Activated CD4-positive, alpha-beta T cell treated with anti-CD3 and anti-CD28 coated beads, Interleukin-2, amount 50 U/mL, for 4 hours (primary cell): ENCODE measurements at places on chromosomes 5 and 9.

- no peak for DNase-seq
These were observed 146.4 kb upstream of the SMIM23 start for GRCh38 chr5:171639205-171639621.

DNA sequence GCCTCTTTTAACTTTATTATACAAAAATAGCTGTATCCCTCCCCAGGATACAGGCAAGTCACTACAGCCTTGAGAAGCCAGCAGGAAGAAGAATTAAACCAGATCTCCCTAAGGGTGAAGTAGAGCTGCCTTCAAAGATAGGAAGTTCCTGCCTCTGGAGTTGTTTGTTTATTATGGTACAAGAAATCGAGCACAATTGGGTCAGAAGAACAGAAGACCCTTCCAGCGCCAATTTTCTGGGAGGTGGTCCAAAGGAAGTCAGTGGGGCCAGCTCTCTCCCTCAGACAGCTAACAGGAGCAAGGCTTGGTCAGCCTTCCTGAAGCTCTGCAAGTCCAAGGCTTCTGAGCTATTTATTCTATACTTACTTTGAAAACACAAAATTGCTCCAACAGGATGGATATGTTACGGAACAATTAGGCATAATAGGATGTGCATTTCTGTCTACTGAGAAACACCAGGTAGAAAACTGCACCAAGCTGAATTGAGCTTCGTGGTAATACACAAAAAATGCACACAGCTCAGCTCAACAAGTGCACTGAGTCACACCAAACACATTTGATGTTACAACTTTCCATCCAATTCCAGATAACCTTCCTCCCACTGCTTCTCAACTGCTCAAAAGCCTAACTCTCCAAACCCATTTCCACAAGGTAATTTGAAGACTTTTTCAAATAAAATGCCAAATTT is 16.0 kb downstream of the SERINC5 start:
- no peak for DNase-seq

DNA sequence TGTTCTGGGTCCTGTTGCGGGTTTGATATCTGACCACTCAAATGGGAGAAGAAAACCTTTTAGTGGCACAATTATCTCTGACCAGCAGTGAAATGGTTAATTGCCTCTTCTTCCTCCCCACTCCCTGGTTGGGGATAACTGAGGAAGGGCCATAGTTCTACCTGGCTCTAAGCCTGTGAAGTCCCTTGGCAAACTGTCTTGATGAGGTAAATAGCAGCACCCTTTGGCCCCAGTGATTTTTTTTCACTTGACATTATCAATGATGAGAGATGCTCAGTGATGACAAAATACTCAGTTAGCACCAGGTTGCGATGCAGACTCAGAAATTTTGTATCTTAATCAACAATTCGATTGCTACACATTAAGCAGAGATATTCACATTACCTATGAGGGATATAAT is 515.7 kb downstream of the PSAT1 start:
- DNase-seq, result no peak

DNA sequence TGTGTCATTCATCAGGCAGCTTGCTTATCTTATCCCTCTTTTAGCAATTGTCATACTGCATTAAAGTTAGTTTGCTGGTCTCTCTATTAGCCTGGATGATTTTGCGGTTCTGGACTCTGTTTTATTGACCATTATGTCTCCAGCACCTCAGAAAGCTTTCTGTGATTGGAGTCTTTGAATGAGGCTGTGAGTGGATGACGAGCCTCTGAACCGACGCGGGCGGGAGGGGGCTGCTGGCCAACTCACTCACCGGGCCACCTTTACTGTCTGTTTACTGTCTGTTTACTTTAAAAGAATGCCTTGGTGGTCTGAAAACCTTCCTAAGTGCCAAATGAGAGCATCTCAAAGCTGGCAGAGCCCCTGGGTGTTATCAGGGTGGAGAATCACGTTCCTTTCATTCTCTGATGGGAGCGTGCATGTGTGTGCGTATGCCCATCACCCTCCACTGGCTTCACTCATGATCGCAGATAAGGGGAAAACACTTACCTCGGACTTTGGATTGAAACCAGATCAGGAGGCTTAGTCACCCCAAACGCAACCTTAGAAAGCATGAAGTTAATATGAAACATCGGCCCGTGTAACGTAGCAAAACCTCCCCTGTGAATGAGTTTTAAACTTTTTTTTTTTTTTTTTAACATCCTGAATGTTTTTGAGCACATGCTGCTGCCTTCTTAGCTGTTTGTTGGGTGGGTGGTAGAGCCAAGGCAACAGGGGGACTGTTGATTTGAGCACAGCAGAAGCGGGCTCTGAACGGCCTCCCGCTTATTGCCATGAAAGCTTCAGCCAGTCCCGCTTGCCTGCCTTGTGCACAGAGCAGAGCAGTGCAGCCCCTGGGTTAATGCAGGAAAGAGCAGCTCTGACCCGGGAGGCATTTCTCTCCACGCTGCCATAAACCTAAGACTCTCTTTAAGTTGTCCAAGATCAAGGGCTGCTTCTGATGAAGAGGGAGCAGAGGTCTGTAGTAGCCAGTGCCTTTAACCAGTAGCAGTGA is 173.6 kb downstream of the GADD45G start:
- no peak for DNase-seq

- DNase-seq, result no peak
These were observed 134.0 kb upstream of the MYO10 start for GRCh38 chr5:17069995-17070511.

- DNase-seq, result no peak
These were observed 167.5 kb downstream of the DAB2IP start for GRCh38 chr9:121818841-121819427.

GRCh38 chr5:129499208-129499852 is 39.2 kb downstream of the ADAMTS19 start:
- no peak for DNase-seq

- DNase-seq, result no peak
These were observed 216.8 kb upstream of the RGMB start for GRCh38 chr5:98556712-98557111.

- no peak for DNase-seq
These were observed 3.6 kb downstream of the SUSD3 start for GRCh38 chr9:93061791-93062763.

GRCh38 chr9:89885156-89885555 is 280.3 kb downstream of the GADD45G start:
- DNase-seq, result no peak

DNA sequence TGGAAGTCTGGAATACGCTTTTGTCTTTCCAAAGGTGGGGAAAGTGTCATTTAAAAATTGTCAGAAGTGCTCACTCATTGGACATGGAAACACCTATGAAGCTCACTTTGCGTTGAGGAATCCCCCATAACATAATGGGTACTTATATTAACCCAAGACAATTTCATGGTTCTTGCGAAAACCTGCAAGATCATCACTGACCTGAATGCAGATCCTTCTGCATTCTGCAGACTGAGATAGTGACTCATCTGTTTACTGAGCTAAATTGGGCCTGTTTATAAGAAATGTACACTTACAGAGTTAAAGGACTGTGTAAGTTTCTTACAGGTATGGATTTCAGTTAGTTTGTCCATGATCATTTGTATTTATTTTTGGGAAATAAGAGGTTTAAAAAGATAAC is 153.0 kb downstream of the HMHB1 start:
- no peak for DNase-seq

DNA sequence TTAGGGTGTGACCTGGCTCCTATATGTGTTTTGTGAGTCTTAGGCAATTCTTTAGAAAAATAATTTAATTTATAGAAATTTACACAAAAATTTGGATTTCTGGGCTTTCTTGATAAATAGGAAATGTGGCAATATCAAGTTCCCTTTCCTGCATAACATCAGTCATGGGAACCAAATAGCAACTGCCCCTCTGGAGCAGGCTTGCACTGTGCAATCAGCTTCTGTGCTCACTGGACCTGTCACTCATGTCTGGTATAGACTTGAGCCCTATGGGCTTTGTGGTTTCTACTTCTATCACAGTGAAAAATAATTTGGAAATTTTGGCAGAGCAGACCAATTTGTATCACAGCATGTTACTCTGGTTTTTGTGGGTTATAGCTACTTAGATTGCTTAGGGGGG is 131.7 kb downstream of the ADGRV1 start:
- DNase-seq, result no peak

DNA sequence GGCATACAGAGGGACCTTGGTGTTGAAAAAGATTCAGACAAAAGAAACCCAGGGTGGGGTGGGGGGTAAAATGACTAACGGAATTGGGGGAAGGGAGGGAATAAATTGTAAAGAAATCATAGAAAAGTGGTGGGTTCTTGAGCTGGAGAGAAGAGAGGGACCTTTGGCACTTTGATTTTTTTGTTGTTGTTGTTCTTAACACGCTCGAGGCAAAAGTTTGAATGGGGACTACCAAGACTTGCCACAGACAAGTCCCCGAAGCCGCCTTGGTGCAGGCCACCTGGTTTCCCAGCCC is 616 bp downstream of the VCAN start:
- no peak for DNase-seq

DNA sequence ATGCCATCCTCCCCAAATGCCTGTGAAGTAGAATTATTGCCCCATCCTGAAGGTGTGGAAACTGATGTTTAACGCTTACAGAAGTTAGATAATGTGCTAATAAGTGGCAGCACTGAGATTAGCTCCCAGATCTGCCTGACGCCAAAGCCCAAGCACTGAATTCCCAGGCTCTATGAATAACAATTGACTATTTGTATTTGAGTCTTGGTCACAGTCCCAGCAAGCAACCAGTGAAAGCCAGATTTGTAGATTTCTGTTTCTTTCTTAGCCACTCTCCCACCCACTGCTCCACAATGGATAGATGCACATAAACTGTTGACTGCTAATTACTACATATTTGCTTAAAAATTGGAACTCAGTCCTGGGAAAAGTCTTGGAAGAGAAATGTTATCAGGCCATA is 34.4 kb downstream of the FAM240B start:
- DNase-seq, result no peak

- DNase-seq, result peak; percentile 14
These were observed 28.5 kb upstream of the PHF24 start for GRCh38 chr9:34929506-34930102.

DNA sequence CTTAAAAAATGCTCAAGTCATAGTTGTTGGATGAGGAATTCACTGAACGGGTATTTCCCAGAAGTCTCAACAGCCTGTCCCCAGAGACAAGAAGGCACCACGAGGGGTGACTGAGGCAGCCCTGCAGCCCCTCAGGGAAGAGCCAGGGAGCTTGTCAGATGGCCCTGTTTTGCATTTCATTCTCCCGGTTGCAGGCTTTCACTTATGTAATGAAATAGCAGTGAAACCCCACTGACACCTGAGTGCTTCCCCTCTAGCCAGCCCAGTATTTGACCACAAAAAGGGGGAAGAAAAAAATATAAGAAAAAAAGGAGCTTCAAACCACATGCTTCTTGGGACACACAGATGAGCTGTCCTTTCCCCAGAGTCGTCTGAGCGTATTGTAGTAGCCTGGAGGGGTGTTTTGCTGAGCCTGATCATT is 75.3 kb upstream of the IL12B start:
- no peak for DNase-seq

DNA sequence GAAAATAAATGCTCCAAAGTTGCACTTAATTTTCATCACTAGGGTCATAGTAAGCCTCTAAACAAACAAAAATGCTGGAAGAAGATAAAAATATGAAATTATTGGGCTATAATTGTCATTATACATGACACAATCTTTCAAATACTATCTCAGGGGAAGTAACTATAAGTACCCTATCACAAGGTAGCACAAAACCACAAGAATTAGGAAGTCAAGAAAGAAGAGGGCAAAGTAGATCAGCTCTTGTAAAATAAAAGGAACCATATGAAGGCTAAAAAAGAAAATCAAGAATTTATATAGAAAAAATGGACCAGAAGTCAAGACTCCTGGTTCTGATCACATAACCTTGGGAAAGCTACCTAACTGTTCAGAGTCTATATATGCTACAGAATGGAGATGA is 48.1 kb downstream of the DIAPH1 start:
- DNase-seq, result no peak

GRCh38 chr5:166340039-166340438 is 1951.4 kb upstream of the WWC1 start:
- no peak for DNase-seq

DNA sequence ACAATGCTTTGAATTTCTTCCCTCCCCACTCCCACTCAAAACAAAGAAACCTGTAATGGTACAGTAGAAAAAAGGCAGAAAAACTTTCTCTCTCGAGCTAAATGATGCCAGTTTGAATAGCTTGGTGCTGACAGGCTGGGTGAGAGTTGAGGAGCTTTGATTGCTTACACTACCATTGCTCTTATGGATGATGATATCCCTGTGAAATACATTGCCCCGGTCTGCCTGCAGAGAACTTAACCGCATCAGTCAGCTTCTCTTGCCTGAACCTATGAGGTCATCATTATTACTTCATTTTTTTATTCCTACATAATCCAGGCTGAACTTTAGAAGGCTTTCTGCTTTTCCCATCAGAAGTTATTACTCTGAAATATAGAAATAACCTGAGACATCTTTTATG is 69.3 kb downstream of the ISL1 start:
- no peak for DNase-seq

DNA sequence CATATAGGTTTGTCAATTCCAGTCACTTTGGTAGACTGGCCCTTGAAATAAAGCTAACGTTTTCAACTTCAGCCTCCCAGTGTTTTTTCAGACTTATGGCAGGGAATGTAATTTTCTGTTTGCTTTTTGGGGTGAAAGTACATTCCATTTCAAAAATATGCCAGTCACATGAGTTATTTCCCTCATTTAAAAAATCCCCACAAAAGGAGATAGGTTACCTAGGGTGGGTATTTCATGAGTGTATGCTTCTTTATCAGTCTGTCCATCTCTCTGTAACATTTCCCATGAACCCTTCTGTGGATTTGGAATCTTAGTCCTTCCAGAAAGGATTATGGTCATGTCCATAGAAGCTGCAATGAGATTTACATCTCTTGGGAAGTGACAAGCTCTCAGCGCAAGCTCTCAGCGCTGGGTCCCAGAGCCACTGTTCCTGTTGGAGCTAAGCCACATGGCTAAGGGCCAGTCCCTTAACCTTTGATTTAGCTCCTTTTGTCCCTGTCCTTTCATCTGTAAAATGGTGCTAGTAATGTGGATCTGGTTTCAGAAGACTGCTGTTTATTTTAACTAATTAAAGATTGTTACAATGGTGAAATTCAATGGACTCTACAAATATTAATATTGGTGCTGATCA is 294.9 kb downstream of the NR3C1 start:
- no peak for DNase-seq

- no peak for DNase-seq
These were observed at the start of gene LOX for GRCh38 chr5:122078116-122079110. TSS of gene LOX (minus strand) at chr5:122078259. CDS start at chr5:122077985, 274 bp downstream.

GRCh38 chr9:127382541-127382940 is 14.4 kb upstream of the SLC2A8 start:
- DNase-seq, result no peak
